ENCODE measurements at places on chromosomes 5 and 9.

- DNase-seq = no peak
Observed at GRCh38 chr5:180138214-180138975, 66.8 kb upstream of the RNF130 start.

GRCh38 chr9:92132501-92132900 is 17.3 kb upstream of the SPTLC1 start:
- DNase-seq = no peak

- DNase-seq = no peak
Observed at GRCh38 chr9:86643946-86644674, 289.9 kb upstream of the TUT7 start.

DNA sequence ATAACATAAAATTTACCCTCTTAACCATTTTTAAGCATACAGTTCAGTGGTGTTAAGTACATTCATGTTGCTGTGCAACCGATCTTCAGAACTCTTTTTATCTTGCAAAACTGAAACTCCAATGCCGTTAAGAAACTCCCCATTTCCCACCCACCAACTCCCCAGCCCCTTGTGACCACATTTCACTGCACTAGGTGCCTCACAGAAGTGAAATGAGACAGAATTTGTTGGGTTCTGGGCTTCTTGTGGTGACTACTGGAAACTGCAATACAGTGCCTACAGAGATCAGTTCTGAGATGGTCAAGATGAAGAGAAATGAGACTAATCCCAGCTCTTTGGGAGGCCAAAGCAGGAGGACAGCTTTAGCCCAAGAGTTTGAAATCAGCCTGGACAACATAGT is 202.1 kb upstream of the SLC30A5 start:
- DNase-seq = no peak

DNA sequence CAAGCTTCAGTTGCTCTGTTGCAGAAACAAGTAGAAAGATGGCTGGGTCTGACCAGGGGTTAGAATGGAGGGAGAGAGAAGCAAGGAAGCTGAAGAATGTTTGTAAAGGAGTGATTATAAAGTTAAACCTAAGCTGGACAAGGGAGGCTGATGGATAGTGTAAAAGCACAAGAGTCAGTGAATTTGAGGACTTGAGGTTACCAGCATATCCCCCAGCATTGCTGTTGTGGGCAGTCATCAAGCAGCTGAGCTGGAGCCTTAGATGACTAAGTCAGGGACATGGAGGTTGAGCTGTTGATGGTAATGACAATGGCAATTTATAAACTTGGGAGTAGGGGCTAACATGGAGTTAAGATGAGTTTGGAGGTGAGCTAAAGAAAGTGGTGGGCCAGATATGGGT is 131.5 kb downstream of the ERCC6L2 start:
- DNase-seq = no peak

- no peak for DNase-seq
Observed at GRCh38 chr5:149629421-149629820, 48.1 kb downstream of the ARHGEF37 start.

- no peak for DNase-seq
Observed at GRCh38 chr9:98900725-98901124, 43.0 kb upstream of the COL15A1 start.

DNA sequence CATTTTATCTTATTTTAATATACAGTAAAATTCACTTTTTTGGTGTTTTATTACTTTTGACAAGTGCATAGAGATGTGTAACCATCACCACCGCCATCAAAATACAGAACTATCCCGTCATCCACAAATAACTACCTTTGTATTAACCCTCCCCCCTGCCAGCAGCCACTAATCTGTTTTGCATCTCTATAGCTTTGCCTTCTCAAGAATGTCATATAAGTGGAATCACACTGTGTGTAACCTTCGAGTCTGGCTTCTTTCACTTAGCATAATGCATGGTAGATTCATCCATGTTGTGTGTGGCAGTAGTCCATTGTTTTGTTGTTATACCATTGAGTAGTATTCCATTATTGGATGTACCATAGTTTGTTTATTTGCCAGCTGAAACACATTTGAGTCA is 98.8 kb downstream of the BOD1 start:
- DNase-seq = no peak

DNA sequence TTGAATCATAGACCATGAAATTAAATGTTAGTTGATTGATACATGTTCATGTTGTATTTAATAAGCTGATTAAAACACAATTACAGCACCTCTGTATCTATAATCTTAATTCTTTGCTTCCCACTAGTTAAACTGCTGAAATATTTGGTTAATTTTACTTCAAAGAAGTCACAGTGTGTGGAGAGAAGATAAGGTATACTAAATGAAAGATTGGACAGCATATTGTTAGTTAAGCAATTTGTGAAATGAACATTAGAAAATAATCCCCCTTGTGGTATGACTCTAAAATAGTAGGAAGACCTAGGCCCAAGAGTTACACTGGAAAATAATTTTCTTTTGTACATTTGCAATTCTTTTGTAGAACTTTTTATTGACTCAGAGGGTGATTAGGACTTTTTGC is 30.3 kb downstream of the MAN2A1 start:
- DNase-seq = no peak

GRCh38 chr9:97756991-97757390 is 59.9 kb upstream of the XPA start:
- DNase-seq = no peak

- no peak for DNase-seq
Observed at GRCh38 chr5:67578011-67578410, 381.4 kb upstream of the CD180 start.

DNA sequence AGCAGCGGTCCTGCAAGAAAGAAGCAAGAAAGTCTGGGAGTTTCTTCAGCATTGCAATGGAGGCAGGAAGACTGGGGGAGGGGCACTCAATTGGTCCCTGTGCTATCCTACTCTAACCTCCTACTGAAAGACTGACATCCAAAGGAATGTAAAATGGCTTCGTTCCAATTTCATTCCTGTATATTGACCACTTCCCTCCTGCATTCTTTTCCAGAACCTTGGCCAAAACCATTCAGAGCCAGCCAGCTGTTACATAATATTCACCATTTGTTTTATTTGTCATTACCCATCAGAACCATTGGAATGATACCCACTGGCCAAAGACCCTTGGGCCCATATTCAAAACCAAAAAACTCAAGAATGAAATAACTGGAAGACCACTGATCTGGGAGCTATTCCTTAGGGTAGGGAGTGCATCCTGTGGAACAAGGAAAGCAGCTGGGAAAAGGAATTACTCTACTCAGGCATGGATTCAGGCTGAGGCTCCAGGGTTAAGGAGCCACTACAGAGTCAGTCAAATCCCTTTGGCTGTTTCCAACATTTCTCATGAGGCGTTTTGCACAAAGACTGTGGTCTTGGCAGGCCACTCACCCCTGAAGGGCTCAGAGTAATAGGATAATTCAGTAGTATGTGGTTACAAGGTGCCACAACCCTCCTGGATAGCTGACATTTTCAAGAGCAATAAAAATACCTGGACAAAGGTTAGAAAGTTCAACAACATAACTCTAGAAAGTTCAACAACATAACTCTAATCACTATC is 148.7 kb upstream of the SLC1A3 start:
- no peak for DNase-seq

- DNase-seq = no peak
Observed at GRCh38 chr5:166058660-166059059, 2232.8 kb upstream of the WWC1 start.

- DNase-seq = no peak
Observed at GRCh38 chr5:62475072-62475471, 62.5 kb downstream of the IPO11 start.

DNA sequence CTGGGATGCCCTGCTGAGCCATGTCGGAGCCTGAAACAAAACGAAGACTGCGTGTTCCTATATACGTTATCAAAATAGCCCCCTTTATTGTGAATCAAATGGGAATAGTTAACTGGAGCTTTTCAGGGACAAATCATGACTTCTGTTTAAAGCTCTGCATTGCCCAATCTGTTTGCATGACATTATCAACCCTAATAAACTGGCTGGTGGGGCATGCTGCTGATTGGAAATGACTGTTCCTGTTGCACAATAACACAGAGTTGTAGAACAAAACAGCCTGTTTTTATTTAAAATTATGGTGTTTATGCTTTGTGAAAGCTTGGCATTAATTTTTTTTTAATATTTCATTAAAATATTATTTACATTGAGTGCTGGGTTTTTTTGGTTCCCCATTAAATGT is 215.5 kb downstream of the TMEM167A start:
- peak; percentile 17 for DNase-seq

DNA sequence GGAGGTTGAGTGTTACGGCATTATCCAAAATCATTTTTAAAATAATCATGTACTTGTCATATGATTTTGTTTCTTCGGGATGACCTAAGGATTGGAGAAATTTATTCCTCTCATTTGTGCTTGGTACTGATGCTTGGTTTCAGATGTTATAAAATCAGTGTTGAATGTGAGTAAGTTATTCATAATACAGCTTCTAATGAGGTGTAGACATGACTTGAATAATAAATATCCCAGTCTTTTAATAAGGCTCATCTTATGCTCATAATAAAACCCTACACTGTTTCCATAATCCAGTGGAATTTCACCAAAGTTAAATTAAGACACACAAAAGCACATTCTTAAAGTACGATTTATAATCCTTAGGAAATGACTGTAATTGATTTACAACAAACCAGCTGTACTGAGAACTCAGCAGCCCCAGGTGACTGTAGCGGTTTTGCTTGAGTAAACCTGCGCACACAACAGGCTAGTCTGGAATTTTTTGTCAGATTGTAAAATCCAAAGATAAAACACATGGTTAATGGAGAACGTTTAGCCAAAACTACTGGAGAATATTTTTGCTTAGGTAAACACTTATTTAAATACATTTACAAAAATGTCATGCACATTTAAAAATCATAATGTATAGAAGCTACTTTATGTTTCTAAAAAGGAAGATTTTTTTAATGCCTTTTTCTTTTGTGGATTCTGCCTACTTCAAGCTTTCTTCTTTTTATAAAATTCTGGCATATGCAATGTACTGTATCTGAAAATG is 609.8 kb upstream of the GRAMD2B start:
- no peak for DNase-seq

DNA sequence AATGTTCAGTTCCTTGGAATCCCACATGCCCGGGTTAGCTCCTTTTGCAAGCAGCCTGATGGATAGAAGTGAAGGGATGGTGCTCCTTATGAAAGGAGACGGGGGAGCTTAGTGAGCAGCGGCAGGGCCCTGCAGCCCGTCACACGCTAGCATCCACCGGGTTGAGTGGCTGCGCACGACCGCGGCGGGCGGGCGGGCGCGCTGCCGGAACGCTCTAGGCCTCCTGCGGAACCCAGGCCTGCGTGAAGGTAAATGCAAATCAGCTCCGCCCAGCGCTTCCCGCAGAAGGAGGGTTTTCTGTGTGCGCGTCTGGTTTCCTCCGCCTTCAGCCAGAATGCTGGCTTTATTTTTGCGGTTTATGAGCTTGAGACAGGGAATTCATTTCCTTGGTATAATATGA is 19.8 kb downstream of the IL12B start:
- no peak for DNase-seq

GRCh38 chr5:154408811-154409210 is 37.0 kb upstream of the SAP30L start:
- DNase-seq = no peak

GRCh38 chr9:27672718-27673117 is 99.4 kb upstream of the C9orf72 start:
- DNase-seq = no peak

- DNase-seq = no peak
Observed at GRCh38 chr9:33151601-33152000, 15.5 kb downstream of the B4GALT1 start.

DNA sequence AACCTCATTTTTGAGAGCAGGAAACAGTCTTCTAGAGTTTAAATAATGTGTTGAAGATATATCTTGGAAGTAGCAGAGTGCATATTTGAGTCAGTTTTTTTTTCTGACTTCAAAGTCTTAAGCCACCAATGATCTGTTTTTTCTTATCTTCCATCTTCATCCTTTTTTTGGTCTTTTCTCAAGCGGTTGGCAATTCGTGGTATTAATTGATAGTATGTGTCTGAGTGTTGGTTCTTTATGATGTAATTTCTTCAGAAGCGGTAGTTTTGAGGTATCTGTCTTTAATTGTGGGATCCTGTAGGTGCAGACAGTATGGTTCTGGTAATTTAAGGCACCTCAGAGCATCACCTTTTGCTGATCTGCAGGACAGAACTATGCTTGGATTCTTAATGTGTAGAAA is 3.9 kb downstream of the CSNK1G3 start:
- DNase-seq = no peak

- DNase-seq = no peak
Observed at GRCh38 chr5:180290568-180291233, 1.2 kb downstream of the MAPK9 start.
